ENCODE measurements at places on chromosomes 13 and 19.

DNA sequence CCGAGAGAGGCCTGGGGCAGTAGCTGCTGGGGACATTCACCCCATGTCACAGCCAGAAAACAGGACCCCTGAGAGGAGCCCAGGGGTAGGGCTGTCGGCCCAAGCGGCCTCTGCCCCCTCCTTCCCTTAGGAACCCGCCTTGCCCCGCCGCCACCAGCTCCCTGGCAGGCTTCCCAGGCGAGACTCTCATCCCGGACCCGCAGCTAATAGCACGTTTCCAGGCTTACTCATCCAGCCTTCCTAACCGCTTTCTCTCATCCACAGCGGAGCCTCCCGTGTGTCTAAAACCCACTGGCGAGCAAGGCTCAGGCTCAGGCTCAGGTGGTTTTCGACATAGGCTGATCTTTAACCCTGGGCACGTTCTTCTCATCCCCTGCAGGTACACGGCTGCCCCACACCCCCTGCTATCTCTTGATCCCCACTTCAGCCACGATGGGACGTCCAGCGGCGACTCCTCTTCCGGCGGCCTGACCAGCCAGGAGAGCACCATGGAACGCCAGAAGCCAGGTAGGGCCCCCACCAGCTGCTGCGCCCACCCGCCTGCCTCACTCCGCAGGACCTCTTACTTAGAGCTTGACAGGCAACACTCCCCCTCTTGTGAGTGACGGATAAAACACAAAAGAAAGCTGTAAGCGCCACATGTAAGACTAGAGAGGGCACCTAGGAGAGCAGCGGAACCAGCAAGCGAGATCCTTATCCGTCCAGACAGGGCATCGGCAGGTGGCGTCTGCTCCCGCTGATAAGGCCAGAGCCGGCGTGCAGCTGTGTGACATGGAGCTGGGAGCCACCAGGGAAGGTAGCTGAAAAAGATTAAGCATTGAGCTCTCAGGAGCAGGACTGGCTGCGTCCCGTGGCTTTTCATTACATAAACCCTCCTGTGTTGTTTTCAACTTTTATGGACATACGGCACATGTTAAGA, 71.3 kb downstream of the DPF1 start:
- DNase-seq = no peak

GRCh38 chr13:48562296-48563066, 29.6 kb upstream of the RCBTB2 start:
- DNase-seq = no peak

GRCh38 chr19:40693150-40693788, 2.8 kb upstream of the NUMBL start:
- no peak for DNase-seq

GRCh38 chr13:96822895-96823294, 171.4 kb downstream of the OXGR1 start:
- DNase-seq = peak; percentile 44

DNA sequence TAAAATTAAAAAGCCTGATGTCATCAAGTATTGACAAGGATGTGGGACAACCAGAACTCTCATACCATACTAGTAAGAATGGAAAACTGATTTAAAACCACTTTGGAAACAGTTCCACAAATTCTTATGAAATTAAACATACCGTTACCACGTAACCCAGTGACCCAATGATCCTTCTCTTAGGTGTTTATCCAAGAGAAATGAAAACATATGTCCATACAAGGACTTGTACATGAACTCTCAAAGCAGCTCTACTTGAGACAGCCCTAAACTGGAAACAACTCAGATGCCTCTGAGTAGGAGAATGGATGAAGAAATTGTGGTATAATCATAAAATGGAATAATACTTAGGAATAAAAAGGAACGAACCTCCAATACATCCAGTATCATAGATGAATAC, 27.6 kb downstream of the SLC6A16 start:
- no peak for DNase-seq

- DNase-seq = no peak
Observed at GRCh38 chr13:31020996-31021395, 88.5 kb downstream of the TEX26 start.

- peak; percentile 10 for DNase-seq
Observed at GRCh38 chr13:66543780-66544179, 686.4 kb downstream of the PCDH9 start.

DNA sequence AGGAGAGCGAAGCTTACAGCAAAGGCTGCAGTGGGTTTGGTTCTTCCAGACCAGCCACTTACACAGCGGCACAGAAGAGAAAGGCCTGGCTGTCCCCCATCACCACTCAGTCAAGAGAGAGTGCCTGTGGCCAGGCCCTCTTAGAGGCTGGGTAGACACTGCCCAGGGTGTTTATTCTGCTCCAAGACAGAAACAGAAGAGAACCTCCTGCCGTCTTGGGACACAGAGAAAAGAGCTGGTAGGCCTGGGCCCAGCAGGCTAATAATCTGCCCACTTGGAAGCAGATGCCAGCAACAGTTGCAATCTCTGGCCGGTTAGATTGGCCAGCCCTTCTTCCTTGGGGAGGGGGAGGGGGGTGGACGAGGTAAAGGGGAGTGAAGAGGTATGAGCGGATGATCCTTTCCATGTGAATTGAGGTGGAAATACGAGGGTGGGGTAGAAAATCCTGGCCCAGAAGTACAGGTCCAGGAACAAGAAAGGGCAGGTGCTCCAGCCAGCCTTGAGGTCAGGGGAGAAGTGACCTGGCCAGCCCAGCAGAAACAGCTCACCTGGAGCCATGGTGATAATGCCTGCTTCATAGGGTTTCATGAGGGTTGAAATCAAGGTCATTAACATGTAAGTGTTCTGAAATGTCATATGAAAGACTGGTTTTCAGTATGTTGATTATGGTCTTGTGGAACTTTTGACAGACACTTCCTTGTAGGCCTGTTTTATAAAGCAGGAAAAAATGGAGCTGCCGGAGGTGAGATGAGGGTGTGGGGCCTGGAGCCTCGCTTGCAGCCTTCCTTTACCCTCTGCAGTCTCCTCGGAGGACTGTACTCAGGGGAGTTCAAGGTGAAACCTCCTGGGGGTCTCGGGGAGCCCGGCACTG, 116.9 kb downstream of the SIPA1L3 start:
- DNase-seq = no peak

GRCh38 chr19:17590866-17591265, 35.4 kb downstream of the COLGALT1 start:
- no peak for DNase-seq

DNA sequence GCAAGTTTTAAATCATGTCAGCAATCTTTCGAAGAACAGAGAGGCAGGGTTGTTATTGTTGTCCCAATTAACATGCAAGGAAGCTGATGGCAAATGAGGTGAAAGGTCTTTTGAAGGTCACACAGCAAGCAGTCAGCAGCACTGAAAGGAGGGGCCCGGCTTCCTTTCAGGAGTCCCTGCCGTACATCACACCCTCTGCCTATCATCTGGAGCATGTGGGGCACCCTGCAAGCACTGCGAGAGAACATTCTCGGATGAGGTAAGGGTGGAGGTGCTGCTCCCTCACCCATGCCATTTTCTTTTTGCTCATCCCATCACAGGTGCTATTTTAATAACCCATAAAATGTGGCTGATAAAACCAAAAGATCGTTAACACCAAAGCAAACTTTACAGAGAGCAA, 111.2 kb downstream of the ENOX1 start:
- DNase-seq = no peak

- peak; percentile 62 for DNase-seq
Observed at GRCh38 chr19:16654140-16654539, 5.8 kb downstream of the SMIM7 start.

GRCh38 chr13:25847145-25847544, 204.7 kb downstream of the SHISA2 start:
- DNase-seq = no peak

DNA sequence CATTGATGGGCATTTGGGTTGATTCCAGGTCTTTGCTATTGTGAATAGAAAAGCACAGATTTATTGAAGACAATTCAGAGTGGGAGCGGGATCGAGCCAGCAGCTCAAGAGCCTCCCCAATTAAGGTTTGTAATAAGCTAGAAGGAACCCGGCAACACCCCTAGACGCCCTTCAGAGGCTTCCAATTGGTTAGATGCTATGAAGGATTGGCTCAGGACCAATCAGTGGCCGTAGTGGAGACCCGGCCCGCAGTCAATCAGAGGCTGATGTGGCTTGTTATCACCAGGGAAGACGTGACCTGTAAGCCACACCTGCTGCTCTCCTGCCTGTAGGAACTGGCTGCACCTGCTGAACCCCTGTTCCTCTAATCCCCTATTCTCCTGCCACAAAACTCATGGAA, 14.6 kb downstream of the SIGLEC11 start:
- no peak for DNase-seq

- DNase-seq = no peak
Observed at GRCh38 chr19:21921691-21922180, 85.8 kb upstream of the ZNF43 start.

- DNase-seq = no peak
Observed at GRCh38 chr19:3001235-3001800, 24.0 kb downstream of the TLE6 start.

DNA sequence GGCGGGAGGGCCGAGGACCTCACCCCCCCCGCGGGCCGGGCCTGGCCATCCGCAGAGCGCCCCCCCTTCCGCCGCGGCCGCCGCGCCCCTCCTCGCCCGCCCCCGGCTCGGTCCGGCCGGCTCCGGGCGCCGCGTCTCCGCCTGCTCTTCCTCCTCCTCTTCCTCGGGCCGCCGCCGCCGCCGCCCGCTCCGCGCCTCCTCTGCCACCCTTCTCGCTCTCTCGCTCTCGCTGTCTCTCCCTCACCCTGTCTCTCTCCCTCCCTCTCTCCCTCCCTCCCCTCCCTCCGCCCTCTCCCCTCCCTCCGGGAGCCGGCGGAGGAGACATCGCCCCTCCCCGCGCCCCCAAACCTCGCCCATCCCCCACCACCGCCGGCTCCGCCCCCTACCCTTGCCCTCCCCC, at the start of gene SHANK1:
Gene SHANK1 (minus strand): TSS at position 237 of the 400 bp plus-strand sequence. CDS start 2,883 bp downstream, outside the sequence.
- peak; percentile 73 for DNase-seq

GRCh38 chr19:54470991-54471782, 1.9 kb downstream of the CDC42EP5 start:
- peak; percentile 56 for DNase-seq

DNA sequence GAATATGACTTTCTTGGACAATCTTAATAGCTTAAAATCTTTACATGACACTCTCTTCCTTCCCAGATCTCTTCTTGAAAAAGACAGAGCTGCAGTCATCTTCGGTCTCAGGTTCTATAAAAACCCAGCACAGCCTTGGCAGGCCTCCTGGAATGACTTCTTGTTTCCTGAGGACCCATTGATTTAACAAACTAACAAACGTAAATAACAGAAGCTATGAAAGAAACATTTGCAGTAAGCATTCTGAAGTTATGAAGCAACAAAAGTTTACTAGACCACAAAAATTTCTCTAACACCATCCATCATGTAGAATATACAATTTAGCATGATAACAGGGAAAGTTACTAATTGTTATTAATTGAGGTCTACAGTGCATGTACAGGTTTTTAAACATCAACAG, 62.8 kb upstream of the STARD13 start:
- no peak for DNase-seq

GRCh38 chr13:39044536-39044935, 6.3 kb downstream of the NHLRC3 start:
- DNase-seq = no peak

DNA sequence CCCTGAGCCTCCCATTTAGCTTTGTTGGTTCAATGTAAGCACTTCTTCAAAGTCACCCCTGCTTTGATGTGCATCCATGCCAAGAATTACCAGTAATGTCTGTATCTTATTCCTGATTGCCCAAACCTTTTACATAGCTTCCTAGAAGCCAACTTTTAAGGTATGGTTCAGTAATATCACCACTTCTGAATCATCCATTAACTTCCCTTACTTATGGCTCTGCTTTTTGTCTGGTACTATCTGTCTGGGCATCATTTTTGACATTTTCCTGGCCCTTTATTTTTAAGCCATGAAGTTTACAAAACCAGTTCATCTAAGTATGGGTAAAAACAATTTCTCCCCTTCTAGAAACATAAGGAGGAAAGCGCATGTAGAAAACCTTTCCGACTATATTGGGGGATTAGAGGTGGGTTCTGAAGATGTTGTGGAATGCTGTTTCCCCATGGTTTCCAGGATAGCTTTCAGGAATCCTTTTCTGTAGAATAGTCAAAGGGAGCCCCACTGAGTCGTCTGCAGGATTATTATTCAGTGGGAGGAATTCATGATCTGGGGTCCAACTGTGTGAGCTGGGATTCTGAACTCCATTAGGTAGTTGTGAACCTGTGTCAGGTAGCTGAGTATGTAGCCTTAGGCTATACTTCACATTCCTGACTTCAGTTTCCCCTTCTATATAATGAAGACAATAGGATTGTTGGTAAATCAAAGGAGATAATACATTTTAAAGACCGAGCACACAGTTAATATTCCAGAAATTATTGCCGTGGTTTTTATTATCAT, 163.8 kb downstream of the SUCLA2 start:
- DNase-seq = no peak

GRCh38 chr19:28377077-28377476, 835.9 kb downstream of the UQCRFS1 start:
- no peak for DNase-seq

- DNase-seq = peak; percentile 89
Observed at GRCh38 chr19:15331419-15332310, 674 bp downstream of the BRD4 start.

- DNase-seq = no peak
Observed at GRCh38 chr19:18684642-18684993, 1.1 kb downstream of the CRTC1 start.

DNA sequence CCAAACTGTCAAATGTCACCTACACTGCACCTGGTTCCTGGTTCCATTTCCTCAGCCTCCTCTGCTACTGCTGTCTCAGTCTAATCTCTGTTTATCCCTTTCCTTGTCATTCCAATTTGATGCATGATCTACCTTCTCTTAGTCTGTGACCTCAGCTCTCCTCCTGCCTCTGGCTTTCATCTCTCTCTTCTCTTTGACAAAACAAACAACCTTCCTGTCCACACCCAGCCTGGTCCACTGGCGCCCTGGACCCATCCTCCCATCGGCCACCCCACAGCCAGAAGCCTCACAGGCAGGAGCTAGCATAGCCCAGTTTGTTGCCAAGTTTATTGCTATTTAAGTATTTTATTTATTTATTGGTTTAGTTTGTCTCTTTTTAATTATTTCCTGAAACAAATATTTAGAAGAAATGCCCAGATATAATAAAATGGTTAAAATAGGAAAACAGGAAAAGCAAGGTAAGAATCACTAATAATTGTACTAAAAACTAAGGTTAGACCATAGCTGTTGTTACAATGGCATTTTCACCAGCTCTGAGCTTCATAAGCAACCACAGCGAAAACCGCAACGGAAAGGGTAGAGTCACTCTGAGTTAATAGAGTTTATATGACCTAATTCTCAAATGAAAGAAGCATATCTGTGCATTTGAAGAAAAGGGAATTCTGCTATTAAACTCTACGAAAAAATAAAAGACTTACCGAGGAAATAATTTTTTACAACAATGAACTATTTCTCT, 68.6 kb downstream of the EFNB2 start:
- no peak for DNase-seq

- no peak for DNase-seq
Observed at GRCh38 chr13:45102136-45102507, 18.2 kb upstream of the GTF2F2 start.
